T-helper 1 cell (primary cell): ENCODE measurements at places on chromosomes 11 and 22.

DNA sequence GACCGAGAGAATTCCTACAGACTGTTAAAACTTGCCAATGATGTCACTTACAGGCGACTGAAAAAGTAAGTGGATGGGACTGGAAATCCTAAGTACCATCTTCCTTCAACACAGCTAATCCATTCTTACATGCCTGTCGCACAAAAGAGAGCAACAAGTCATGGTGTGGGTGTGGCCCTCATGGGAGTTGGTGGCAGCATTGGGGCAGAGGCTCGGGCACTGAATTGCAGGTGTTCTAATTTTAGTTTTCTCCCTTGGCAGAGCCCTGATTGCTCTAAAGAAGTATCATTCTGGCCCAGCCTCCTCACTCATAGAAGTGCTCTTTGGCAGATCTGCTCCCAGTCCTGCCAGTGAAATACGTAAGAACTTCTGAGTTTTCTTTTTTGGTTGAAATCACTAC is 4.6 kb downstream of the IGHMBP2 start:
- DNase-seq: no peak

DNA sequence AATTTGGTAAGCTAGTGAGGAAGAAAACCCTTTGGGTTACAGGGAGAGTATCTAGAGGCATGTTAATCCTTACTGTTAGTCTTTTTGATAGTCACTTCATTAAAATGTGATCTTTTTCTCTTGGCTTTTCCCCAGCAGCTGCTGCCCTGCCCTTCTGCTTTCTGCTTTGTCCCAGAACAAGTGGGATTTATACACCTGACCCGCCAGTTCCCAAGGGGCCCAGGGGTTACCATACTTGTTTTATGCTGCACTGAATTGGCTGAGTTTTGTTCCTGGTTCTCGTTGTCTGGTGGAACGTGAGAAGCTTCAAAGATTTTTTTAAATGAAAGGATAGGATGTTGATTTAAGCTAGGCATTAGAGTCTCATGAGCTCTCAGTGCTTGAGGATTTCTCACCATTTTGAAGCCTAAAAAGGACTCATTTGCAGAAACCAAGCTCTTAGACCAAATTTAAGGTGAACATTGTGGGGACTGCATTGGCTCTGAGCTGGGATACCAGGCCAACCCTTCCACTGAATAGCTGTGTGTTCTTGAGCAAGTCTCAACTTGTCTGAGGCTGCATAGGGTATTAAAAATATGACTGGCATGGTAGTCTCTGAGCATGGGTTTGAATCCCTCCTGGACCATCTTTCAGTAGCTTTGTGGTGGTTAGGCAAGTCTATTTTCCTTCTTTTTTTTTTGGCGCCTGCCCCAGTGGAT is 6.6 kb downstream of the LIMK2 start:
- no peak for DNase-seq

- DNase-seq: no peak
These were observed 74.3 kb downstream of the BRD1 start for GRCh38 chr22:49753276-49753890.

GRCh38 chr11:3104051-3104714 is 47.0 kb upstream of the CARS1 start:
- DNase-seq: no peak

DNA sequence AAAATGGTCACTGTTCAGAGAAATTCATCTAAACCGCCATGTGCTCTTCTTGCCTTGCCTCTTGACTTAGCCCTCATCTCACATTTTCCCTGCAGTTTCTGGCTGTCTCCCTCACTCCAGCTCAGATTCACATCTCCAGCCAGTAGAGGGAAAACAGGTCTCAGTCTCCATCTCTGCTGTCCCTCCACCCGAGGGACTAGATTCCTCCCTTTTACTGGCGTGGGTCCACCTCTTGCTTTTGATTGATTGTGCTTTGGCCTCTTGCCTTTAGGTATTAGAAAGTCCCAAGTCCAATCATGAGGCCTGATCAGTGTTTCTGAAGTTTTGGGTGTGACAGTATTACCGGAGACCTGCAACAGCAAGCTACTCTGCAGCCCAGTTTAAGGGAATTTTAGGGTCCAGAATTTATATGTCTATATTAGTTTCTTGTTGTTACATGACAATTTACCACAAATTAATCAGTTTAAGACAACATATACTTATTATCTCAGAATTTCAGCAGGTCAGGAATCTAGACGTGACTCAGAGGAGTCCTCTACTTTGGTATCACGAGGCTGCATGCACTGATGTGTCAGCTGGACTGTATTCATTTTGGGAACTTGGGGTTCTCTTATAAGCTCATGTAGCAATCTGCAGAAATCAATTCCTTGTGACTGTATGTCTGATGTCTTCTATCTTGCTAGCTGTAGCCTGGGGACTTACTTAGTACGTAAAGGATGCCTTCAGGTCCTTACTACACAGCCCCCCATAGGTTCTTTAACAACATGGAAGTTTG is 805.2 kb upstream of the CCDC90B start:
- no peak for DNase-seq

- DNase-seq: no peak
These were observed 7.5 kb upstream of the SREBF2 start for GRCh38 chr22:41825376-41825775.

- DNase-seq: no peak
These were observed 5.5 kb downstream of the PRDX5 start for GRCh38 chr11:64323373-64323772.

GRCh38 chr22:43226377-43227238 is 39.7 kb upstream of the TTLL12 start:
- no peak for DNase-seq

GRCh38 chr11:17347676-17348075 is 3.9 kb upstream of the NCR3LG1 start:
- DNase-seq: no peak

DNA sequence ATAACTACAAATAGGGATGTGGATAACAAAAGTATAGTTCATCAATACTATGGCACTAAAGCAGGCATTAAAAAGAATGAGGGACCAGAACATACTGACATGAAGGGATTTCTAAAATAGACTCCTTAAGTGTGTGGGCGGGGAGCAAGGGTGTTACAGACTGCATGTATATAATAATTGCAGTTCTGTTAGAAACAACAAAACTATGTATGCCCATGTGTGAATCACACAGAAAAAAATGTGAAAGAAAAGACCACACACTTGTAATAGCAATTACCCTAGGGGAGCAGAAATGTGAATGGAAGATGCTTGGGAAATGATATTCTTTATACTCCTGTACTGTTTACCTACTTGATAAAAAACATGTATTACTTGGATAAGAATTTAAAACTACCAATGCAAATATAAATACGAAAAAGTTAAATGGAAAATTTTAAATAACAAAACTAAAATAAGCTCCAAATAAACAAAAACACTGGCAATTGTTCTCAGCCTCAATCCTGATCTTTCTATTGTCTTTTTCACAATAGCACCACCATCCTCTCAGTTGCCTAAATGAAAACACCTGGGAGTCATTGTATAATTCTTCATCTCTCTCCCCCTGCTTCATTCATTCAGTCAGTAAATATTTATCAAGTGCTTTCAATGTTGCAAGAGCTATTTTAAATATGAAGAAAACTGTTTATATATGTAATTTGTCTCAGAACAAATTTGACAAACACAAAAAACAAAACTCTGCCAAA is 129.8 kb downstream of the FCHSD2 start:
- DNase-seq: no peak

- no peak for DNase-seq
These were observed 411.9 kb upstream of the LUZP2 start for GRCh38 chr11:24084956-24085355.

DNA sequence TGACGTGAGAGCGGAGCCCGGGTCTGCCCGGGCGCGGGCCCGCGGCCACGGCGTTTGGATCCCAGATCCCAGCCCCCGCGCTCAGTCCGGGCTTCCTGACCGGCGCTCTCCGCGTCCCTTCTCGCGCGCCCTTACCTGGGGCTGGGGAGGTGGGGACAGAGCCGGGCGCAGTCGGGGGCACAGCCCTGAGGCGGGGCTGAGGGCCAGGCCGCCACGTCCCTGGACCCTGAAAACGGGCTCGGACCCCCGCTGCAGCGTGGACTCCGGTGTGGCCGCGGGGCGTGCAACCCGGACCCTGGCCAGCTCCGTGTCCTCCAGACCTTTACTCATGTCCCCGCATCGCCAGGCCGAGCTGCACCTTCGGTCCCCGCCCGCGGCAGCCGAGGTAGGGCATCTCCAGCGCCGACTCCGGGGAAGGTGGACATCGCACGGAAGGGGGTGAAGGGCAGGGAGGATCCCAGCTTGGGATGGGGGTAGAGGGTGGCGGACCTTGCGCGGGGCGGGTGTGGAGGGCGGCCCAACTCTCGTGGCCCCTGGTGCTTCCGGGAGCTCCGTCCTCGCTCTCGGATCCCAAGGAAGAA is 9.9 kb upstream of the AIFM3 start:
- no peak for DNase-seq

GRCh38 chr22:42945027-42945426 is 69.9 kb downstream of the PACSIN2 start:
- no peak for DNase-seq

DNA sequence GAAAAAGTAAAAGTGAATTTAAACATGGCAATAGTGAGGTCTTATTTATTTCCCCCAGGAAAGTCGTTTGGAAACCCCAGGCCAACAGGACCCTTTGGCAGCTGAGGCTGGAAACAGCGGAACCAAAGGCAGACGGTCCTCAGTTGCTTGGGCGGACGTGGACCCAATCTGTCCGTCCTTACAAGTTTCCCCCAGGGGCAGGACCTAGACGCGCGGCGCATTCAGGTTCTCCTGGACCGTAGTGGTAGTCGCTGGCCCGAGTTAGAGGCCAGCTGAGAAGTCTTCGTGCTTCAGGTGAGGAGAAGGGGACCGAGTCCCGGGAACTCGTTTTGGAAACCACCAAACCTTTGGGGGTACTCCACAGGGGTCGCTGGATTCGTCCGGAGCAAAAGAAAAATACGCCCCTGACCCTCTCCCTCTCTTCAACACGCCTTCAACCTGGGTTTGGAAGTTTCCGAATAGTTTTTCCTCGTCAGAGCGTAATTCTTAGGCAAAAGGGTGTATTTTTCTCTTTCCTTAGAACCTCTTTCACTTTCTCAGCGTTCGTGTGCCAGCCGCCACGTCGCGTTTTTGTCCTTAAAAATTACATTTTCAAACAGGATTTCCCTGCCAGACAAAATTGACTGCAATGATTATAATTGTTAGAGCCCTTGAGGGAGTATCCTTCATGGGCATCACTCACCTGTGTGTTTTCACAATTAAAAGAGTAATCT is 2.1 kb downstream of the METTL15 start:
- peak; percentile 26 for DNase-seq

DNA sequence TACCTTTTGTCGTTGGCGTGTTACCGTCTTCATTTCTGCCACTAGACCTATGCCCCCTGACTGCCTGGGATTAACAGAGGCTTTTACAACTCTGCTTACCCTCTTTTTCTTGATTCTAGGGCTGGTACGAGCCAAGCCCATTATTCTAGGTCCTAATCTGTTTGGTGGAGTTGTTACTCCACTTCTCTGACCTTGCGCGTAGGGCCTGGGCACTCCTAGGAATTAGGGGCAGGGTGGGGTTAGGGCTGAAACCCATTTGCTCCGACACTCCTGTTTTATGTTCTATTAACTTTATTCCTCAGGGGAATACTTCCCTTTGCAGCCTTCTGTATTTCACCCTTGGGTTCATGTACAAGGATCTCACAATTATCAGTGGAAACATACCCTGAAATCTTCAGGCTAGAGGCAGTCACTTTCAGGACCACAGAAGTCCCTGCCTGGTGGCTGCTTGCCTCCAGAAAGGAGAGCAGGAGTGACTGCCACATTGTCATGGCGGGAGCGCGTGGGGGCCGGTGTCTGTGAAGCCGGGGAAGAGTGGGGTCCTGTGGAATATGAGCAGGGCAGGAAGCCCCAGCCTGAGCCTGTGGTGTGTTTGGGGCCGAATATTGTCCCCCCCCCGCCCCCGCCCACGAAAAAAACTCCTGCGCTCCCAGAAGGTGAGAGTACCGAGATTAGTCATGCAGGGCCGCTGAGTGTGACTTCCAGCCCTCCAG is 731 bp upstream of the SLC37A2 start:
- DNase-seq: no peak

GRCh38 chr11:2097356-2097997 is 41.7 kb downstream of the IGF2 start:
- DNase-seq: no peak

DNA sequence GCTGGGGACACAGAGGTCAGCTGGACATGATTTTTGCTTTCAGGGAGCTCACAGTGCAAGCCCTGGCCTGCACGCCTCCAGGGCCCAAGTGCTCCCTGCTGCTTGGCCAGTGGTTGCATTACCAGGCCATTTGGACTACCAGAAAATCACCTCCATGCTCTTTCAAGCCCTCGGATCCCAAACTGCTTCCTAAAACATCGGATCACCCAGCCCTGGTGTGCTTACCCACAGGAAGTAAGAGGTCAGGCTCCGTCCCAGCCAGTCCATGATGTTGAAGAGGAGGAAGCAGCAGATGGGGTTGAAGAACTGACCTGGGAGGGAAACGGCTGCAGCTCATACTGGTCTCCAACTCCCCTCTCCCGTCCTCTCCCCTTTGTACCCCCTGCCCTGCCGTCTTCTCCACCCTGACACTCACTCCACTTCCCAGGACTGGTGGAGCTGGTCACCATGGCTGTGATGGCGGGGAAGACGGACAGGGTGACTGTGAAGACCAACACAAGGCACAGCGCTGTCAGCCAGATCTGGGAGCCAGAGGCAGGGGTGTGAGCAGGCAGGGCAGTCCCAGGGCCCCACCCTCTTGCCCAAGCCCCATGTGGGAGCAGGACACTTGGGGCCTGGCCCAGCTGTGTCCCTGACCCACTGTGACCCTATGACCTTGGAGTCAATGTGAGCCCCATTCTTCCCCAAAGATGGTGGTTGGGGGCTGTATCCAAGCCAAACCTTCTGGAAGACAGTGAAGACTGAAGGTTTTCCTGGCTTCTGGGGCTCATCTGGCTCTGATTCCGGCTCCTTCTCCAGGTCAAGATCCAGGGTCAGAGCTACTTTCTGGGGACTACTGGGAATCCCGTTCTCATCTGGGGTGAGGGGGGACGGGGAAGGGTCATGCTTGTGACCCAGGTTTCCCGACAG is 5.6 kb downstream of the SLC29A2 start:
- DNase-seq: no peak

- DNase-seq: no peak
These were observed 97.4 kb downstream of the CHST1 start for GRCh38 chr11:45568049-45568448.

DNA sequence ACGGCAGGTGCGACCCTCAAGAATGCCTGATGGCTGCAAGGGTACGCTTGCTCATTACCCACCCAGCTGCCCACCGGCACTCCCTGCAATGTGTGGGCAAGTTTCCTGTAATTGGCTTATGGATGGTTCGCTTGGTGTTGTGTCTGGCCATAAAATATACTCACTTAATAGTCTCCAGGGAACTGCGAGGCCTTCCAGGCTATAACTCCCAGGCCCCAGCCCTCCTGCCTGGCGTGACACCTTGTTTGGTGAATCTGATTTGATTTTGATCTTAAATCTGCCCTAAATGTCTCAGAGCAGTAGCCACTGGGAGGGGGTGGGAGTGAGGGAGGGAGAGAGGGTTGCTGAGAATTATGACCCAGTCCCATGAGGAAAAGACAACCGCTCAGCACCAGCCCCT is 572.2 kb downstream of the BUD13 start:
- no peak for DNase-seq

GRCh38 chr11:65415499-65416340 is 6.9 kb upstream of the NEAT1 start:
- DNase-seq: no peak
